ENCODE measurements at places on chromosomes 5 and 9. TPM values are rescaled to one million over a fixed set of nuclear protein-coding genes. Genes with fewer than 3 reads are reported as not detected.
A peak's percentile ranks its signal among the peaks of the same experiment; 100 is the strongest.

The MYO10 gene
- total RNA-seq, result 15.3 TPM

DNA sequence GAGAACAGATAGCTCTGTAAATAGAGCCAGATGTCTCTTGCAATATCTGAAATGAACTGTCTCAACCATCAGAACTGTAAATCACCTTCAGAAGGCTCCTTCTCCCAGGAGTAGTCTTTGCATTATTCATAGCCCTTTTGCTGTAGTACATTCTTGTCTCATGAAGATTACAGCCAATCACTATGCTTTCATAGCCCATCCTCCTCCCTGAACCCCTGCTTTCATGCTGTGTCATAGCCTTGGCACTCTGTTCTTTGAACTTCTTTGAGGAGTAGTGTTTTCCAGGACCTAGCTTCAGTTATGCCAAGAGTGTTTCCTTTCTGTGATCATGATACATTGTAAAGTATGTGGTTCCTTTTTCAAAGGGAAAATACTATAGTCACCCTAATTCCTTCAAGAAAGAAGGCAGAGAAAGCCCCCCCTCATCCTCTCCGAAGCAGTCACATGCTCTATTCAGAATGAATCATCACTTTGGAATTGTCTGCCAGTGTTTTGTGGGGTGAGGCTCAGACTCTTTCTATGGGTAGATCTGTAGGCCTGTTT, 61.1 kb downstream of the GRIA1 start:
- no peaks in the 10 kb centered on the region for H3K4me1 ChIP-seq
- H3K27me3 ChIP-seq, result no peaks in the 10 kb centered on the region
- no peak for DNase-seq
- H3K36me3 ChIP-seq, result no peaks in the 10 kb centered on the region

The NEUROG1 gene
- not detected for total RNA-seq

DNA sequence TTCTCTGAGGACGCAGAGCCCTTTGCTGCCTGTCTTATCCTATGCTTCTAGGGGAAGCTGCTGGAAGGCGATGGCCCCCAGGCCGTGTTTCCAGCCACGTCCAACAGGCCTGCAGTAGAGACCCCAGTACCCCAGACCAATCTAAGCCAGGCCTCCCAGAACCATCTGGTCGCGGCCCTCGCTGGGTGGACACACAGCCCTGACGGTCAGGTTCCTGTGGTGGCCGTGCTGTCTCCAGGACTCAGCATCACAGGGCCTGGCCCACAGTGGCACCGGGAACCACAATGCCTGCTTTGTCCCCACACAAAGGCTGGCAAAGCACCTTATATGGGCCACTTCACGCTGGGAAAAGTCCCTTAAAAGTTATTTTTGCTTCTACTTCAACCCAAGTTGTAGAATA, 44.5 kb downstream of the SEMA4D start:
- DNase-seq, result no peak
- no peaks in the 10 kb centered on the region for H3K36me3 ChIP-seq

DNA sequence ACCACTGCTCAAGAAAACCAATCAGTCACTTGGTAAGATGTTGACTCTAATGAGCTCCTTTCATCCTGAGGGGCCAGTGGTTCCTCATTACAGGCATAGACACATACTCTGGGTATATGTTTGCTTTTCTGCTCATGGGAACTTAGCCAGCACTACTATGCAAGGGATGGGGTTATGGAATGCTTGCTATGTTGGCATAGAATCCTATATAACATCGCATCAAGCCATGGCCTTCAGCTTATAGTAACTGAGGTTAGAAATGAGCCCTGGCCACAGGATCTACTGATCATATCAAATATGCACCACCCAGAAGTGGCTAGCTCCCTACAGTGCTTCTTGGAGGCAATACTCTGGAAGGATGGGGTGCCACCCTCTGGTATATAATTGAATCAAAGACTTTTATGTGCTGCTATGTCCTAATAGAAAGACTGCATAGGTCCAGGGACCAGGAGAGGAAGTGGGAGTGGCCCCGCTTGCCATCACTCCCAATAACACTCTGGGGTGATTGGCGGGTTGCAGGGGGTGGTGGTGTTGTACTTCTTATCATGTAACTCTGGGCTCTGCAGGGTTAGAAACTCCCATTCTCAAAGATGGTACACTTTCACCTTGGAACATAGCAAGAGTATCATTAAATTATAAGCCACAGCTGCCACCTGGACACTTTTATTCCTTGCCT, 70.3 kb downstream of the ZNF366 start:
- peaks cover 7% of the 10 kb centered on the region for H3K4me1 ChIP-seq
- no peak overlapping the region for H3K27ac ChIP-seq
- no peaks in the 10 kb centered on the region for H3K36me3 ChIP-seq
- no peak overlapping the region for H3K4me3 ChIP-seq

The CCDC187 gene
- not detected for total RNA-seq

GRCh38 chr5:53714667-53715010, 154.2 kb downstream of the NDUFS4 start:
- H3K36me3 ChIP-seq, result no peaks in the 10 kb centered on the region
- H3K27me3 ChIP-seq, result no peaks in the 10 kb centered on the region
- no peak overlapping the region for H3K27ac ChIP-seq

DNA sequence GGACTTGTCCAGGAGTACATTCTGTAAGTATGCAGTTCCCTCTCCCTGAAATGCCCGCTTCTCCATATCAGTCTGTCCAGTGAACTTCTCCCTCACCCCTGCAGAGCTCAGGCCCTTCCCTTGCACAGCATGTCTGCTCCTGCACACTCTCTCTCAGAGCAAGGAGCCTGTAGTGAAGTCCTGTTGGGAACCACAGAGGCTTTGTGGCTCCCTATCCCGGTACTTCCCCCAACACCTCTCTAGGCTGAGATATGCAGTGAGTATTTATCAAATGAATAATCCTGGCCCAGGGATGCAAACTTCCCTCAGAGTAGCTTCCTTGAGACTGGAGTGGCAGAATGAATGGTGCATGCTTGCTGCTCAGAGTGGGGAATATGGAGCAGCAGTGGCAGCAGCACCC, 48.8 kb downstream of the POC5 start:
- no peaks in the 10 kb centered on the region for H3K27me3 ChIP-seq
- peaks cover 8% of the 10 kb centered on the region for H3K4me1 ChIP-seq
- no peaks in the 10 kb centered on the region for H3K36me3 ChIP-seq
- no peak for DNase-seq
- H3K4me3 ChIP-seq, result no peak overlapping the region

GRCh38 chr9:22308177-22308576, 138.4 kb upstream of the DMRTA1 start:
- no peak for DNase-seq
- H3K36me3 ChIP-seq, result no peaks in the 10 kb centered on the region
- H3K27me3 ChIP-seq, result no peaks in the 10 kb centered on the region
- no peak overlapping the region for H3K27ac ChIP-seq
- no peak overlapping the region for H3K4me3 ChIP-seq

DNA sequence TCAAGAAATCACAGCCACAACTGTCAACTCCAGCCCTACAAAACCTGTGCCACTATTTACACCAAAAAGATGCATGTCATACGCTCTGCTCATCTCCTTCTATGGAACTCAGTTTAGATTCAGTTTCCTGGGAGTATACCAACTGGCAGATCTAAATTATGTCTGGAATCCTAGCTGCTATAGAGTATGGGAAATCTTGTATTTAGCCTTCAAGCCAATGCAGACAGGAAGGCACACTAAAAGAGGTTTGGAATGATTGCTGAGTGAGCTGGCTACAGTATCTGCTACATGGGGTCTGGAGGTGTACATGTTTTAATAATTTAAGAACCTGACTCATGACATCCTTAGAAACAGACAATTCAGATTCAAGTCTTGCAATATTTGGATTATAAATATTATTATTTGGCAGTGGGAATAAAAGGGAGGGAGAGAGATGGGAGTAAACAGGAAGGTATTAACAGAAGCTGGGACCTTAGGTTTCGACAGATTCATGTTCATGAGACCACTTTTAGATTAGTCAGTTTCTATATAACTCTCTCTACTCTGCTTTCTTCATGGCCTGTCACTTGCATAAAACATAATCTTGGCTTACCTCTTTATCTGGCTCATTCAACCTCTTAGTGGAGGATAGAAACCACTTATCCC, 178.8 kb upstream of the HAPLN1 start:
- no peak for DNase-seq
- no peaks in the 10 kb centered on the region for H3K36me3 ChIP-seq
- no peaks in the 10 kb centered on the region for H3K27me3 ChIP-seq
- H3K4me3 ChIP-seq, result no peak overlapping the region

DNA sequence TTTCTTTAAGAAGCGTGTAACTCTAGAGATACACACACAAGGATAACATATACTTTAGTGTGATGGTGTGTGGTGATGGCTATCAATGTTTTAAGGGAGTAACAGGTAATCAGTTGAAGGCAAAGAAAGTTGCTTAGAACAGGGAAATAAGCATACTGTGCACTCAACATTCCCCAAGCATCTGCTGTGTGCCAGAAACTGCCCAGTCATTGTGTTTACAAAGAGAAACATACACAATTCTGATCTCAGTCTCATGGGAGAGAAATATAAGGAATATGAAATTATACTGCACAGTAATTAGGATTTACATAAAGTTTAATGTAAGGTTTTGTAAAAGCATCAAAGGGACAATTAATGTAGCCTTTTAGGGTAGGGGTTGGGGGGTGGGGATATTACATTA, 224.1 kb upstream of the TYRP1 start:
- H3K4me1 ChIP-seq, result no peaks in the 10 kb centered on the region
- H3K36me3 ChIP-seq, result no peaks in the 10 kb centered on the region
- H3K4me3 ChIP-seq, result no peak overlapping the region
- no peaks in the 10 kb centered on the region for H3K27me3 ChIP-seq
- no peak for DNase-seq

The ENTPD2 gene
- 0.09 TPM for total RNA-seq

DNA sequence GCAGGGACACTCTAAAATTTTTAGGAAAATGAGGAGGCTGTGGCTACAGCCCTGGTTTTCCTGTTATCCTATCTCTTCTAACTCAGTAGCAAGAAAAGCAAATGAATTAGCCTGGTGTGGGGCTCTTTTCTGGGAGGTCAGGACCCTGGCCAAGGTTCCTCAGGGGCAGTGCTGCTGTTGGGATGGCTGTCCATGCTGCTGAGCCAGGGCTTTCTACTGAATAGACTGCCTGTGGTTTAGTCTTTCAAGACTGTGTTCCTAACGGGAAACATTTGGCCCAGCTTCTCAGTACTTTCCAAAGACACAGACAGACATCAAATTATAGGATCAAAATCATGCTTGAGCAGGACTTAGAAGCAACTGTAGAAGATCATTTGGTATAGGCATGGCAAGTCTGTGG, 18.1 kb downstream of the TNC start:
- H3K27ac ChIP-seq, result no peak overlapping the region
- DNase-seq, result no peak
- no peak overlapping the region for H3K4me3 ChIP-seq
- H3K36me3 ChIP-seq, result no peaks in the 10 kb centered on the region
- peaks cover 11% of the 10 kb centered on the region for H3K4me1 ChIP-seq

- no peak overlapping the region for H3K4me3 ChIP-seq
- H3K27ac ChIP-seq, result no peak overlapping the region
- H3K4me1 ChIP-seq, result no peaks in the 10 kb centered on the region
- no peak for DNase-seq
- no peaks in the 10 kb centered on the region for H3K36me3 ChIP-seq
Measured at GRCh38 chr5:107885601-107886000, 214.9 kb upstream of the EFNA5 start.

- H3K4me3 ChIP-seq, result no peak overlapping the region
- no peak overlapping the region for H3K27ac ChIP-seq
- no peak for DNase-seq
- no peaks in the 10 kb centered on the region for H3K36me3 ChIP-seq
Measured at GRCh38 chr5:61020415-61020814, 75.4 kb downstream of the NDUFAF2 start.

GRCh38 chr9:134880484-134881312, at the start of gene FCN2:
Gene FCN2, plus strand, starts transcription at chr9:134880810. Its CDS starts 12 bp downstream, at chr9:134880822.
- no peaks in the 10 kb centered on the region for H3K27me3 ChIP-seq
- H3K4me3 ChIP-seq, result peak within 1 kb of the TSS; percentile 34
- no peaks in the 10 kb centered on the region for H3K36me3 ChIP-seq
- no peak within 1 kb of the TSS for H3K27ac ChIP-seq

The RELL2 gene
- 1.3 TPM for total RNA-seq

DNA sequence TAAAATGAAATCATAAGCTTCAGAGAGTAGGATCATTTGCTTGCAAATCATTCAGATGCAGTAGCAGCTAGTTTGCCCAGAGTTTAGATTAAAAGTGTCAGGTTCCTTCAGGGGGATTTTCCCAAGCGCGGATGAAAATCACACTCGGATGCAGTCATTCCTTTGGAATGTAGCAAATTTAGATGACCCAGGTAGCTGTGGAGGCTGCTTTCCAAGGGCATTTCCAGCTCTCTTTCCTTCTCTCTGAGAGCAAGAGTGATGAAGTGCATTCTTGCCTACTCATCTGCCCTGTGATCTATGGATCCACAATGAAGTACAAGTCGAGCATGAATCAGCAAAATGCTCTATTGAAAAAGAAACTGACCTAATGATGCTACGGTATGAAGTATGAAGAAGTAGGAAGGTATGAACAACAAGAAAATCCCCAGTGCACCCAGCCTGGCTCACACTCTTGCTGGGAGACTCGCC, 200.2 kb downstream of the PLK2 start:
- H3K27me3 ChIP-seq, result no peaks in the 10 kb centered on the region
- H3K4me3 ChIP-seq, result no peak overlapping the region
- no peaks in the 10 kb centered on the region for H3K36me3 ChIP-seq
- no peak overlapping the region for H3K27ac ChIP-seq
- no peaks in the 10 kb centered on the region for H3K4me1 ChIP-seq
- no peak for DNase-seq

- no peak for DNase-seq
- no peak overlapping the region for H3K4me3 ChIP-seq
- no peaks in the 10 kb centered on the region for H3K36me3 ChIP-seq
- H3K4me1 ChIP-seq, result no peaks in the 10 kb centered on the region
- H3K27ac ChIP-seq, result peak overlapping the region; percentile 89
- H3K27me3 ChIP-seq, result no peaks in the 10 kb centered on the region
Measured at GRCh38 chr9:86368871-86369521, 14.8 kb upstream of the TUT7 start.

The PCDHGB5 gene
- total RNA-seq, result 2.5 TPM

The FBN2 gene
- 0.84 TPM for total RNA-seq

GRCh38 chr9:134301387-134302129, 24.7 kb upstream of the RXRA start:
- DNase-seq, result no peak
- no peak overlapping the region for H3K27ac ChIP-seq
- no peak overlapping the region for H3K4me3 ChIP-seq
- no peaks in the 10 kb centered on the region for H3K36me3 ChIP-seq

DNA sequence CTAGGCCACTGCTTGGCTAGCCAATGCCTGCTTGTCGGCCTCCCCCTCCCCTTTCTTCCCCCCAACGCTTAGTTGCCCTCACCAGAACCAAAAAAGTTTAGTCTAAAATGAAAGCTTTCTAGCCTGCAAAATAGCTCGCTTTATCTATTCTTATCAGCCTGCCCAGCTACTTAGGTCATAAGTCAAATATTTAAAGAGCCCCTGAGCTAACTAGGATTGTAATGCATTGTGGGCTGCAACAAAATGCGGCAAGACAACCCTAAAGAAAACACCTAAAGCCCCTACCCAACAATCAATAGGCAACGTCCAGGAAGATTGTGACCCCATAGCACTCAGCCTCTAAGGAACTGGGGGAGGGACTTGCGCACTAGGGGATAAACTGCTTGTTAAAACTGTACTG, 38.6 kb upstream of the PCSK5 start:
- no peak overlapping the region for H3K4me3 ChIP-seq
- no peaks in the 10 kb centered on the region for H3K36me3 ChIP-seq
- no peak overlapping the region for H3K27ac ChIP-seq
- no peaks in the 10 kb centered on the region for H3K4me1 ChIP-seq
- H3K27me3 ChIP-seq, result no peaks in the 10 kb centered on the region

GRCh38 chr5:175464074-175464941, 14.1 kb upstream of the SFXN1 start:
- DNase-seq, result peak; percentile 44
- H3K4me3 ChIP-seq, result no peak overlapping the region
- H3K36me3 ChIP-seq, result no peaks in the 10 kb centered on the region
- no peaks in the 10 kb centered on the region for H3K27me3 ChIP-seq
- no peak overlapping the region for H3K27ac ChIP-seq
